ENCODE measurements at places on chromosomes 1 and 21. TPM values are rescaled to one million over a fixed set of nuclear protein-coding genes. Genes with fewer than 3 reads are reported as not detected.
A peak's percentile ranks its signal among the peaks of the same experiment; 100 is the strongest.

- DNase-seq, result peak; percentile 33
Observed at GRCh38 chr1:107964336-107965109, 457 bp downstream of the VAV3 start.

- DNase-seq, result no peak
Observed at GRCh38 chr1:43868741-43869067, 64.9 kb upstream of the ARTN start.

DNA sequence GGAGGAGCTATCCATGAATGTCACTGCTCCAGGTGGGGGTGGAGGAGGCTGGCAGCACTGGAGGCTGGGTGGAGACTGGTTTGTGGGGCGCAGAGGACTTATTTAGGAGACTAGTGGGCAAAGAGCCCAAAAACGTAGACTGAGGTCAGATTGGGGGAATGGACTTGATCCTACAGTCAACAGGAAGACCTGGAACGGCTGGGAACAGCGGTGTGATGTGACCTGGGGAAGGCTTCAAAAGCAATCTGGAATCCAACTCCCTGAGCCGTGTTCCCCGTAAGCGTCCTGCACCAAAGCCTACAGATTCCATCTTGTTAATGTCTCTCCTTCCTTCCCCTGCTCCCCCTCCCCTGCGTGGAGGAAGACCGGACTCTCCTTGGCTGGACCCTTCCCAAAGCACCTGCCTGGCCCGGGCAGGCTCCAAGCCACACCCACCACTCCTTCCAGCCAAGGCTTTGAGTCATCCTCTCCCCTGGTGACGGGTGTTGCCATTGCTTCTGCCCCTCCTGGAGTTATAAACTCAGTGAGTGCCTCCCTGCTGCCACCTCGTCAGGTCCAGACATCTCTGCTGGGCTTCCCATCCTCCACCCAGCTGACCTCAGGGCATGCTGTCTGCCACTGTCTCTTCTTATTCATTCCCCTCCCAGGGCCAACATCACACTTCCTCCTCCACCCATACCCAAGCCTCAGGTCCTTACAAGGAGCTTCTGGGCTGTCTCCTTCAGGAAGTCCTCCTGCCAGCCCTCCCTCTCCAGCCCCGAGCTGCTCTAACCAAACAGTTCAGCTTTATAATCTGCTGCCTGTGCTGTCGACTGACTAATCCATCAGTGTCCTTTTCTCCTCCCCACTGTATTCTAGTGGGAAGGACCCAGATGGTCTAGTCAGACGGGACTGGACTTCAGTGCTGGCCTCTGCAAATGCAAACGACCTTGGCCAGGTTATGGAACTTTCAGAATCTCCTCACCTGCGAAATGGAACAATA is 1.6 kb upstream of the CLSTN1 start:
- DNase-seq, result no peak

OR2L3 gene
- not detected for total RNA-seq

GRCh38 chr1:198228925-198229324 is 72.1 kb downstream of the NEK7 start:
- DNase-seq, result no peak

DNA sequence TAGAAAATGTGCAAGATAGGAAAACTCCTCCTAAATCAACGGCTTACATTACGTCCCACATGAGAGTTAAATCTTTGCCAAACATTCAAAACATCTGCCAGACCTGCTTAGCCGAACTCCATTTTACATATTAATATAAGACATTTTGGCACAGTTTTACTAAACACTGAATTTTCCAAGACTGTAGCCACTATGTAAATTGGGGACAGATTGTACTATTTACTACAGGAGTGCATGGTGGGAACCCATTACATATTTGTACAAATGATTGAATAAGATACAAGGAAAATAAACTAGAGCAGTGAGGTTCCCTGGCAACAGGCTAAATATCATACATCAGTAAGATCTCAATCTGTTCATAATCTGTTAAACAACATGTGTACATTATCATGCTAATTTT is 1234.4 kb downstream of the KCNT2 start:
- DNase-seq, result no peak

DNA sequence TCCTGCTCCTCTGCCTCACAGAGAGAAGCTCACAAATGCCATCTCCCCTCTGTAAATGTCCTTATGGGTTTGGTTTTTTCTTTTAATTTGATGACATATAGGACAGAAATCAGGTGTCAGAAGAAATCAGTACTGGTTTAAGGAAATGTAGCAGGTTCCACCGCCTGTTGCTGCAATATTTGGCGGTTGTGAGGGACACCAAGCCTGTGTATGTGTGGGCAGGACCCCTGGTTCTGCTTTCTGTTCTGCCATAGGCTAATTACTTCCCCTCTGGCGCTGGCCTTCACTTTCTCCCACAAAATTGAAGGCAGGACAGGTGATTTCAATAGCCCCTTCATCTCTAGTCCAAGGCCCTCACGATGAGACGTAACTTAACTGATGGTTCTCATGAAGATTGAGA is 69.2 kb downstream of the PRDM2 start:
- DNase-seq, result no peak

DNA sequence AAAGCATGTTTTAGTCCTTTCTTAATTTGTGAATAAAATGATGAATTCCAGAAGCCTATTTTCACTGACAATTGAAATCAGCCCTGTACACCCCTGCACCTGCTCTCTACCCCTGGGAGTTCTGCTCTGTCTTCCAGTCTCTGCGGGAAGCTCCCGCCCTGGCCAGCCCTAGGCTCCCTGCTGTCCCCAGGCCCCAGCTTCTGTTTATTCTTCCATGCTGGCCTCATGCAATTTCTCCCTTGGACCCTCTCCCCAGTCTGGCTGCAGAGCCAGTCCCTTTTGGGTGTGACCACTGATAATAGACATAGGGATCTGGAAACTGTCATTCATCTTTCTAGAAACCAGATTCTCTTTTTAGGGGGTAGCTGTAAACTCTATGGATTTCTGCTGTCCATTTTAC is 258.6 kb downstream of the GRIK3 start:
- no peak for DNase-seq

GRCh38 chr1:230281556-230281955 is 144.6 kb downstream of the PGBD5 start:
- DNase-seq, result no peak

KLHDC9 gene
- total RNA-seq, result 14.7 TPM

NEGR1 gene
- total RNA-seq, result 1.6 TPM

- DNase-seq, result no peak
Observed at GRCh38 chr1:64755361-64755760, 10.5 kb downstream of the RAVER2 start.

E2F2 gene
- 7.8 TPM for total RNA-seq

DNA sequence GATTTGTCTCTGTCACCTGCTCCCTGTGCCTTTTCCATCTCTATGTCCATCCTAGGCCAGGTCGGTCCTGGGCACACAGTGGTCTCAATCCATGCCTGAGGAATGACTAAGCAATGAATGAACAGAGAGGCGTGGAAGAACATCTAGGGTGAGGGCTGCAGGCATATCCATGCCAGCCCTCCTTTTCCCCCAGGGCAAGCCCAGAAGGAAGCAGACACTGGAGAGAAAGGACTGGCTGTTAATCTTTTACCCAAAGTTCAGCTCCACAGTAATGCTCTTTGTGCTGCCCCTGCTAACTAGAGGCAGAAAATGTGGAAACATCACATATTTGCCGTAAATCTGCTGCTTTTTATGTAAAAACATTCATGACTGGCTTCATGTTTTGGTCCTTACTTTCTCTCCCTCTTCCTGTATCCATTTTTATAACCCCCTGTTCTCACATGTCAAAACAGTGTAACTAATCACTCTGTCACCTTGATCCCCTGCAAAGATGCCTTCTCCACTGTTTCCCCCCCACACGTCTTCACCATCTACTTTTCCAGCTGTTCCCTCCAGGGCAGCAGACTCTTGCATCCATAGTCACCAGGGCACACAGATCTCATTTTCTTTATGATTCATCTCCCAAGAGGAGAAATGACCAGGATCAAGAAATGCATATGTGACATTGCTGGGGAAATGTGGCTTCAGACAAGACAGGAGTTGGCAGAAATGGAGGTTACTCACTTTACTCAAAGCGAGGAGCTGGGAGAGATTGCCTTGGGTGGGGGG is 166.4 kb upstream of the PROX1 start:
- no peak for DNase-seq

BLACAT1 gene
- total RNA-seq, result 6.3 TPM

- DNase-seq, result no peak
Observed at GRCh38 chr1:46159516-46159915, 15.4 kb upstream of the TSPAN1 start.

SERPINC1 gene
- total RNA-seq, result not detected

GRCh38 chr1:93768380-93768863 is 86.8 kb upstream of the BCAR3 start:
- DNase-seq, result no peak

- no peak for DNase-seq
Observed at GRCh38 chr1:63448731-63449246, 74.2 kb downstream of the ITGB3BP start.

GRCh38 chr1:231272880-231273279 is 31.9 kb downstream of the GNPAT start:
- DNase-seq, result no peak

KCNK1 gene
- 9.7 TPM for total RNA-seq

DNAJC28 gene
- total RNA-seq, result 4.9 TPM

- no peak for DNase-seq
Observed at GRCh38 chr1:89608319-89608983, 24.5 kb upstream of the LRRC8C start.

DNA sequence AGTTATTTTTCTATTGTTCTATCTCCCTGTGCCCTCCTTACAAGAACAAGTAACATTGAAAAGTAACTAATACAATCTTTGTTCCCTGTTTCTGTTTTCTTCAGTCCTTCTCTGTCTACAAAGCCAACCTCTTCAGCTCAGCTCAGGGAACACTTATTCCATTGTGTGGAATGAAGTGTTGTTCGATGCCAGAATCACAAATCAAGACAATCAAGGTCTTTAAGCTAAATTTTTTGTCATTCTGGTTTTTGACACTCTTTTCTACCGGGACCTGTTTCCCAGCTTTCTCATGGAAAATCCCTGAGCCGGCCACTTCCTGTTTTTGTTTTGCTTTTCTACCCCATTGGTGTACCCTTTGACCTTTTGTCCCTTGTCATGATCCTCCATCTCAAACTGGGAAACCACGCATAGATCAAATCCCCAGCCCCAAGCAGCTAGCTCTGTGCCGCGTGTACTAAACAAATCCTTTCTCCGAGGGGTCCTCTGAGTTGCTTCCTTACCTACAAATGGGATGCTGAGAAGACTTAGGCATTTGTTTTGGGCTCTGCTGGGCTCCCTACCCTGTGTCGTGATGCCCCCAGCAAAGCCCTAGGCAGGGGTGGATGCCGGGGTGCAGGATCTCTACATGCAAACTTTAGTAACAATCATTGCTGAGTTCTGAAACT is 141.8 kb downstream of the TOMM20 start:
- DNase-seq, result no peak

GRCh38 chr21:17650292-17650691 is 37.6 kb upstream of the BTG3 start:
- no peak for DNase-seq

DNA sequence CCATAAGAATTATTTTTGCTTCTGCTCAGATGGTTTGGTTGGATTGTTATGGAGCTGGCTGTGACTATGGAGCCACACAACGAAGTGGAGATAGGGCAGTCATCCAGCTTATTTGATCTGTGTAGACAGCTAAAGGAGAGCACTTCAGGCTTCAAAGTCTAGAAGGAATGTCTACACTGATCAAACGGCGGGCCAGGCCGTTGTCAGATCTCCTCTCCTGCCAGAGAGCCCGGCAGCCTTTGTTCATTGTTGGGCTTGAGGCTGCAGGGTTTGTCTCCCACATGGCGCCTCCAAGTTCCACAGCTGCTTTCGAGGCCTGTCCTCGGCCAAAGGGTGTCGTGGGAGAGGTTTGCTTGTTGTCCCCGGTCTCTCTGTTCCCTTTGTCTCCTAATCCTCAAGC is 2.8 kb upstream of the STMN1 start:
- no peak for DNase-seq

DNA sequence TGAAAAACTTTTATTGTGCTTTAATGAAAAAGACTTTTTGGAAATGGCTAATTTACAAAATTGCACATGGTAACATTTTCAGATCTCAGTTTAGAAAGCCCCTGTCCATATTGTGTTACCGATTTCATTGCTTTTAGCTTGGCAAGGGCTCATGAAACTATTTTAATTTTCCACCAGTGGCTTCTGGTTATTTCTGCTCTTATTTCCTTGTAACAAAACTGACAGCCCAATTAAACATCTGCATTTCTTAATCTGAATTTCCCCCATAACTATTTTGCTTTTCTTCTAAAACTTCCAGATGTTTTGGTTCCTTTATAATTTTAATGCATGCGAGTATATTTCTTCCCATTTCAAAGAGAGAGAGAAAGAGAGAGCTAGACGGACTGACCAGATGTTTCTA is 264.8 kb downstream of the PTPRC start:
- no peak for DNase-seq

BACE2 gene
- 15.6 TPM for total RNA-seq

DNA sequence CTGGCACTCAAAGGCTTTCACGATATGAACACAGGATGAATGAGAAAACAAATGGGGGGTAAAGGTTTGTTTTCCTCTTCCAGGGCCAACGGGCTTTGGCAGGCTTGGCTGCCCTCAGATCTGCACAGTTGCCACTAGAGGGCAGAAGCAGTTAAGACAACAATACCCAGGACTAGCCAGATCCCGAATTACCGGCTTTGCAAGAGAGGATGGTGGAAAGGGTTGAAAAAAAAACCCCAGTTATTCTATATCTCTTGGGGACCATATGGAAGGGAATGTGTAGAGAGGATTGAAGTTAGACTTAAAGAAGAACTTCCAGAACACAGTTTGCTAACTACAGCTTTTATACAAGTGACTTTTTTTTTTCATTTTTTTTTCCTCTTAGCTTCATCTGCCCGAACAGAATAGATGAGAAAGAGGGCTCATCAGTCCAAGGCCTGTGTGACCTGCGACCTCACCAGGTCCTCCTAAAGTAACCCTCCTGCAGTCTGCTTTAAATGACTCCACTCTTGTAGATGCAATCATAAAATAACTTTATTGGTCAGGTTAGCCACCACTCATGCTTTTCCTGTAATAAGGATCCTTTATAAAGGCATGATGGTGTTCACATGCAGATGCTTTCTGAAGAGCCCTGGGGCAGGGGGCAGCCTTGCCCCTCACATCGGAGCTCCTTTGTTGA is 10.7 kb downstream of the FMOD start:
- DNase-seq, result peak; percentile 60

DNA sequence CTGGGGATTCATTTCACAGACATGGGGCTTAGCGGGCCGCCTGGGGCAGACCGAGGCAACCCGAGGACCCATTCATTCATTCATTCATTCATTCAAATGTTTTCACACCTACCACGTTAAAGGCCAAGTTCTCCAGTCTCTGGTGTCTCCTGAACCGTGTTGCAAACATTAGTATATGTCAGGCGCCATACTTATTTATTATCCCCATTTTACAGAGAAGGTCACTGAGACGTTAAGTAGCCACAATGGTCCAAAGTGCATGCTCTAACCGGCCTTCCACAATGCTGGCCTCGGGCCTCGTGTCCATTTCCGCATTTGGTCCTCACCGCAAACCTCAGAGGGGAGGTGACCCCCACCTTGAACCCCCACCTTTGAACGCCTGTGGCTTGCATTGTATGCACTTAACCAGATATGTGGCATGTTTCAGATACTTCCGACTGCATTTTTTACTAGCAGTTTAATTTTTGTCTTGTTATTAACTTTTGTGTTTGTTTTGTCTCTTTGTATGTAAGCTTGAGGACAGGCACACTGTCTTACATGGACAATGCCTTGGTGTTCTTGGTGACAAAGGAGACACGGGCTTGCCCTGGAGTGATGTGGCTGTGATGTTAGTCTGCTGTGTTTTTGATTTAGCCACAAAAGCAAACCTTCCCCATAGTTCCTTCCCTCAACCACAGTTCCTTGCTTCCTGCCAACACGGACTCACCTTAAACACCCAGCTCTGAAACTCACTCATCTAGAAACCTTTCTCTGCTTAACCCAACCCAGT is 1.2 kb upstream of the IFFO2 start:
- DNase-seq, result no peak

Data from progenitor cell of endocrine pancreas (in vitro differentiated cells).